ENCODE measurements at places on chromosomes 7 and 10.

GRCh38 chr7:137626469-137627067 is 220.2 kb downstream of the DGKI start:
- DNase-seq, result no peak

GRCh38 chr7:151806204-151806603 is 70.7 kb downstream of the PRKAG2 start:
- no peak for DNase-seq

DNA sequence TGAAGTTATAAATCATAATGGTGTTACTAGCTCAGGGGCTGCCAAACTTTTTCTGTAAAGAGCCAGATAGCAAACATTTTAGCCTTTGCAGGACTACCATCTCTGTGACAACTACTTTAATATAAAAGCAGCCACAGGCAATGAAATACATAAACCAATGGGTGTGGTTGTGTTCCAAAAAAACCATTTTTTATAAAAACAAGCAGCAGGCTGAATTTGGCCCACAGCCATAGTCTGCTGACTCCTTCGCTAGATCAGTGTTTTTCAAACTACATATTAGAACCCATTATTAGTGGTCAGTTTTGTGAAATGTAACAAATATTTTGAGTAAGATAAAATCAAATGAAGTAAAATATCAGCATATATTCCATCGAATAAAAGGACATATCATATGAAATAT is 13.6 kb downstream of the GNG11 start:
- no peak for DNase-seq

GRCh38 chr10:52483587-52483986 is 169.5 kb downstream of the DKK1 start:
- no peak for DNase-seq

- DNase-seq, result no peak
These were observed 168.7 kb downstream of the LRRC4 start for GRCh38 chr7:127862525-127862924.

DNA sequence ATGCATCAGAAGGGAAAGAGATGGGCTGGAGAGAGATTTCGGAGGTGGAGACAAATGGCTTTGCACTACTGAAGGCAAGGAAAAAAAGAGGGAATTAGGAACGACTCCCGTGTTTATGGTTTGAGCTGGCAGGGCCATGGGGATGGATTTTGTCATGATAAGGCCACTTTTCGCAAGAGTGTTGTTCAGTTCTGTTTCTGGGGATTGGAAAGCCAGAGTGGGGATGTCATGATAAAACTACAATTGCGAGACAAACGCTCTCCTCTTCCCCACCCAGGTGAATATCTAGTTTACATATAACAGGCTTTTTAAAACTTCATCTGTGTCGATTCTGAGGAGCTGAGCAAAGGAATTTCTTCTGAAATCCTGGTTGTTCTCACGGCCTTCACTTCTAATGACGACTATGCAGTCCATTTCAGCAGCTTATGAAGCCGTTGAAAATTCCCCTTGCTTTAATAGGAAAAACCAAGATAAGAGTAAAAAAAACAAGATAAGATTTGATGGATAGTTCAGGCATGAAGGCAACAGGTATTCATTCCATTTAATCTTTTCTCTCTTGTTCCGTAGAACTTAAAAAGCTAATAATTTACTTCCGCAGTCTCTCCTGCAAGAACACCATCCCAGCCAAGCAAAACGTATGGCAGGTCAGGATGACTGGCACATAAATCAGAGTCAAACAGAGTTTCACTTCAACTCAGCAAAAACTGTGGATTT is 245.6 kb upstream of the PITRM1 start:
- DNase-seq, result no peak

DNA sequence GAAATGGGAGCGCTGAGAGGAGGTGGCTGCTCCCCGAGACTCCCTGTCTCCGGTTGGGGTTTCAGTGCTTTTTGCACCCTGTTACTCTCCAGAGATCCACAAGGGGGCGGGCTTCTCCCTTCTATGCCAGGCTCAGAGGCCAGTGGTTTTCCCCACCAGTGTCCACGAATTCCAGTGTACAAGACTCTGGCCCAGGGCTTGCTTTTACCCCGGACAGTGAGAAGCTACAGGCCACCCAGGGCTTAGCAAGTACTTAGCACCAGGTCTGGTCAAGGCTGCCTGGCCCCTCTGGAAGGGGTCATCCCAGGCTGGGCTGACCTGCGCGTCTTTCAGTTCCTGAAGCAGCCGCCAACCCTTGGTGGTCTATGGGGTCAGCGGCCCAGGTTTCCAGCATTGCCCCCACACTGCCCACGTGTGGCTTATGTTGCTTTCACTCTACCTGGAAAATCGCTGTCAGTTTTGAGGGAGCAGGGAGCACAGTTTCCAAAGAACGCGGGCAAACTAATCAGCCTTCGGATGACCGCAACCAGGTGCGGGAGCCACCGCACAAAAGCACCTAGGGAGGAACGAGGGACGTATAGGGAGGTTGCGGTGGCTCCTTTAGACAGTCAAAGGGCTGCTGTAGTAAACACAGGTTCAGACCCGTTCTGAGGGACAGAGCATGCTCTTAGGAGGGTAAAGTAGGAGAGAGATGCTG is 6.8 kb downstream of the CYP26A1 start:
- no peak for DNase-seq

Measured in fibroblast of skin of left biceps (primary cell).